ENCODE measurements at places on chromosomes 5 and 9.
A peak's percentile ranks its signal among the peaks of the same experiment; 100 is the strongest.

- no peak for DNase-seq
Measured at GRCh38 chr9:113558632-113559502, 95.3 kb downstream of the RGS3 start.

- DNase-seq: no peak
Measured at GRCh38 chr5:56480705-56481427, 247.7 kb upstream of the ANKRD55 start.

GRCh38 chr5:134370311-134370870 lies 978 bp upstream of the UBE2B start:
- no peak for DNase-seq

- DNase-seq: no peak
Measured at GRCh38 chr5:129133553-129133952, 39.0 kb downstream of the ISOC1 start.

GRCh38 chr5:110753600-110753999 lies 14.8 kb downstream of the SLC25A46 start:
- no peak for DNase-seq

DNA sequence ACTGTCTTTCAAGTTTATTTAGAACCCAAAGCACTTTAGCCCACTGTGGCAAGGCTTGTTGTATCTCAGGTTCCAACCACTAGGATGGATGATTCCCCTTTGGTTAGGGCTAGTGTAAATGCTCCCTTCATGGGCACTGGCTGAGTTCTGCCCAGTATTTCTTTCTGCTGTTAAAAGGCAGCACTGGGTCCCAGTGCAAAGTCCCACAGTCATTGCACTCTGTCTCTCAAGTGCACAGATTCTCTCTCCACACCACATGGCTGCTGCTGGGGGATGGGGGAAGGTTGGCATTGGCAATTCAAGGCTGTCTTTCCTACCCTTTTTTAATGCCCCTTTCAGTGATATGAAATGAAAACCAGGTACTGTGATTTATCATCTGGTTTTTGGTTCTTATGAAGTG lies 7.2 kb upstream of the NPR3 start:
- DNase-seq: no peak

DNA sequence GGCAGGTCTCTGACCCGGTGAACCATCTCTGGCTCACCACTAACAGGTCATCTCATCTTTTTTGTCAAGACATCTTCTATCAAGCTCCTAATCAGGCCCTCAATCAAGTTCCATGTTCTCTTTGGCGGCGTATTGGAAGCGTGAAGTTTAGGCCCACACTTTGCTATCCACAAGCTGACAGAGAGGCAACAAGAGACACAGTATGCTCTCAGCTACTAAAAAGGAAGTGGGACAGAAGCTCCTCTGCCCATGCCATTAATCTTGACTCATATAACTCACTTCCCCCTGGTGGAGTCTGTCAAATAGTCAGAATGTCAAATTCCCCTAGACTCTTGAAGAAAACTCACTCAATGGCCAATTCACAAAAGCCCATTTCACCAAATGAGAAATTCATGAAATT lies 77.6 kb upstream of the TMC1 start:
- DNase-seq: peak; percentile 35

DNA sequence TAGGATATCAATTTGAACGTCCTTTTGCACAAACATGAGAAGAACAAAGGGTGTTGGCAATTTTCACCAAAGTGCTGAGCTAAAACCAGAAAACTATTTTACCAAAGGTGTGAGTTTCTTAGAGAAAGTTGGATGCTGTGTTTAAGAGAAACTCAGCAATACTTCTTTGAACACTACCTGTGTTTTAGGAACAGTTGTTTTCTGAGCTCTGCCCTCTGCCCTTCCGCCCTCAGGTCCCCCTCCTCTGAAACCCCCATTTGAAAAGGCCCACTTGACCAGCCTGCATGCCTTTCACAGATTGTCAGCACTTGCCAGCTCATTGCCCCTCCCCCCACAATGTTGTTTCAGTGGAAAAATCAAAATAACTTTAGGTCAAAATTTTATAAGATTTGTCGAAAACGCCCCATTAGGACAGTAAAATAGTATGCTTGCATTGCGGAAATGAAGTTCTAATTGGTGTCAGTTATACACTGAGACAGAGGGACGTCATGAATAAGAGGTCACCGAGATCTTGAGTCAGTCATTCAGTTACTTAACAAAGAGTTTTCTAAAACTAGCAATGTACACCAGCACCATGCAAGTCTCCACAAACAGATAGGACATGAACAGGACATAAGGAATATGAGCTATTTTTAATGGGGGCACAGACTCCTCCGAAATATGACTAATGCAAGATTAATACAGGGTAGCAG lies 61.9 kb upstream of the IL7R start:
- no peak for DNase-seq

DNA sequence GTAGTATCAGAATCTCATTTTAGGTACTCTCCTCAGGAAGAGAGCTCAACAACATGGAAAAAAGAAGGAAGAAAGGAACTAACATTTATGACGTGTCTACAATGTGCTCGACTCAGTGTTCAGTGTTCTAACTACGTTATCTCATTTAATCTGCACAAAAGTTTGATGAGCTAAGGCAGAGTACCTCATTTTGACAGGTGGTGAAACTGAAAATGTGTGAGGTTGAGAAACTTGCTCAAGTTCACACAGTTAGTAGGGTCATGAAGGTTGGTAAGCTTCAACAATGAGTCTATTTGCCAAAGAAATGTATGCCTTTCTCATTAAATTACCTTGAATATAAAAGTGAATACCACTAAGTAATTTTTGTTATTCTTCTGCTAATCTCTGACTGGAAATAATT lies 165.1 kb downstream of the CAAP1 start:
- no peak for DNase-seq

DNA sequence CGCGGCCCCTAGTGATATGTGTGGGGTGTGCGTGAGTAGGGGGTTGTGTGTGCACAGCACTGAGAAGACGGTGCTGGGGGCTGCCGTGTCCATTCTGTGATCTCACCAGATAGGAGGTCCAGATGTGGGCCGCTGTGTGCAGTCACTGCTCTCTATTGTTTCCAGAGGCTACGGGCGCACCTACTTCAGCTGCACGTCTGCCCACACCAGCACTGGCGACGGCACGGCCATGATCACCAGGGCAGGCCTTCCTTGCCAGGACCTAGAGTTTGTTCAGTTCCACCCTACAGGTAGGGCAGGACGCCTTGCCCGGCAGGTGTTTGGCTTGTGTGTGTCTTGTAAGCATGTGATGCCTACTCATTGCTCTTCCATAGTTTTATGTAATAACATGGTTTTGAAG lies 12.6 kb downstream of the SDHA start:
- no peak for DNase-seq

DNA sequence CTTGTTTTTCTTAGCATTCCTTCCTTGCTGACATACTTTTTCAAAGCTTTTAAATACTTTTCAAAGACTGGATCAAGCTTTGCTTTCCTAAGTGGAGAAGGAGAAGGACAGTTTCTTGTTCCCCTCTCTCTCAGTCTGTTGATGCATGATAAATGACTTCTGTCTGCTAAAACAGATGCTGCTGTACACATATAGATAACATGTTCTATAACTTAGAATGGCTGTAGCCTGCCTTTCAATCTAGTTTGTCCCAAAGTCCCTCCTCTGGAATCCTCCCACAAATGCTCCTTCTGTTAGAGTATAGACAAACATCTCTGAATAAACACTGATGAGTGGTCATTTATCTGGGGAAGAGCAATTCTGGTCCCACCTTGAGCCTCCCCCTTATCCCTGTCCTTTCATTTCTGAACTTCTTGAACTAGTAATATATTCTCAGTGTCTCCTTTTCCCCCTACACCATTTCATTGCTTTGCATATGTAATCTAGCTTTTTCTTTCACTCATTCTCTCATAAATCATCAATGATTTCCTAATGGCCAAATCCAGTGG lies 5.4 kb upstream of the HEMGN start:
- DNase-seq: no peak

GRCh38 chr5:56019306-56020272 lies 24.8 kb upstream of the IL6ST start:
- no peak for DNase-seq

DNA sequence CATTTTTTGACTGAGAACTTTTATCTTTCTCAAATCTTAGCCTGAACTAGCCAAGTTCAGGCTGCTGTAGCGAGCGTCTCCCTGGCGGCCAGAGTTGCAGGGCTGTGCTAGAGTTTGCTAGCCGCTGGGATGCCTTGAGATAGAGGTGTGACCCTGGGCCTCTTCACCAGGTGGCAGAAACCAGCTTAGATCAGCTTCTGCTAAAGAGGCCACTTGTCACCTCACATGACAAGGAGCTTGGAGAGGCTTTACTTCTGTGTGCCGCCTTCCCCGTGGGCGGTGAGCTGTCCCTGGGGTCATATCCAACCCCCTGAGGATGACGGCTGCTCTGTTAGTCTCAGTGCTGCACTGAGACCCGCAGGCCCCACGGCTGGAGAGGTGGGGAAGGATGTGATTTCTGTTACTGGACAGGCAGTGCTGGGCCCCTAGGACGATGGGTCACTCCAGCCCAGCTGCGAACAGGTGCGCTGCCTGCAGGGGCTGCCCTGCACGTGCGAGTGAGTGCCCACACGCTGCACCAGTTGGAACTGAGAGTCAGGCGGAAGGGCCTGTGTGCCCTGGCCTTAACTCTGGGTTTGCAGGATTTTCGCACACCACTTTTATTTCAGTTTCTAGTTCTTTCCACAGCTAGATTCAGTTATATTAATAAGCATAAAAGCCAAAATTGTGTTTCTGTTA lies 63.8 kb downstream of the EHMT1 start:
- DNase-seq: no peak

GRCh38 chr9:4117835-4118610 lies 181.8 kb downstream of the GLIS3 start:
- DNase-seq: no peak

GRCh38 chr5:112024769-112025168 lies 267.8 kb upstream of the NREP start:
- DNase-seq: no peak

GRCh38 chr9:29129763-29130162 lies 1556.5 kb upstream of the C9orf72 start:
- no peak for DNase-seq

DNA sequence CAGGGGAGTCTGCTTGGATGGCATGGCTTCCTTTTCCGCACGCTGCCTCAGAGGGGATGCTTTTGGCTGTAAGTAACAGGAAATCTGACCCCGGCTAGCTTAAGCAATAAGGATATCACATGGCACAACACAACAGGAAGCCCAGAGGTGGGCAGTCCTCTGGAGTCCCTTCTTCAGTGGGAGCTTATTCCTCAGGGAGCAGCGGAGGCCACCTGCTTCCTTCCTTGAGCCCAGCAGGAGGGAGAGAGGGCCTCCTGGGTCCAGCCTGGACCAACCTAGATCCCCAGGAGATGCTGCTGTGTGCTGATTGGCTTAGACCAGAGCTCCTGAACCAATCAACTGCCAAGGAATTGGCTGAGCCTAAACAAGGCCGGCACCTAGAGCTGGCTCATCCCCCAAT lies 66.3 kb downstream of the C9orf50 start:
- DNase-seq: no peak

GRCh38 chr9:137194388-137194787 lies 5.9 kb downstream of the SSNA1 start:
- DNase-seq: no peak

DNA sequence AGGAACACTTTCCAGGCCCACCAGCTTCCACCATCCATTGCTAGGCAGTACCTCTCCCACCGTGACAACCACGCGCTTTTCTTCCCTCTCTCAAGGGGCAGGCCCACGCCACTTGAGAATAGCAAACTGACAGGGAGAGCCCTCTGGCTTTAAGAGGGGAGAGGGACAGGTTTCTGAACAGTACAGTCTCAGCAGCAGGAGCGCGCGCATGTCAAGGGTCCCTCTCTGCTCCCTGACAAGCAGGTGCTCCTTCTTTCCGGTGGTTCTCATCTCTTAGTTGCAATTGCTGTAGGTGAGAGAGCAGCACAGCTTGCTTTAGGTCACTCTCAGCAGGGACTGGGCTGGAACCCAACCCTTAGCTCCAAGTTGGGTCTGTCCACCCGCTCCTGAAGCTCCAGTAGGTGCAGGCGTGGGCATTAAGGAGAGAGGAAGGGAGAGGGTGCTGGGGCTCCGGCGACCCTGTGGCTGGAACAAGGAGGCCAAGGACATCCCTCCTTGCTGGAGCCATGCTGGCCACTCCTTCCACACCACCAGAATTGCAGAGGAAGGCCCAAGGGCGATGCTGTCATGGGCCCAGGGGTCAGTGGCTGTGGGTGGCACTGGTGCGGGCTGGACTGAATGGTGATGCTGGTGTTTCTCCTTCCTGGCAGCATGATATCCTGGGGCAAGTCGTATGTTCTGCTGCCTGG lies 9.0 kb upstream of the PHF2 start:
- DNase-seq: no peak

All from SW 1271 (cell line).